NCI-H524 (cell line): ENCODE measurements at places on chromosomes 6 and 20.

DNA sequence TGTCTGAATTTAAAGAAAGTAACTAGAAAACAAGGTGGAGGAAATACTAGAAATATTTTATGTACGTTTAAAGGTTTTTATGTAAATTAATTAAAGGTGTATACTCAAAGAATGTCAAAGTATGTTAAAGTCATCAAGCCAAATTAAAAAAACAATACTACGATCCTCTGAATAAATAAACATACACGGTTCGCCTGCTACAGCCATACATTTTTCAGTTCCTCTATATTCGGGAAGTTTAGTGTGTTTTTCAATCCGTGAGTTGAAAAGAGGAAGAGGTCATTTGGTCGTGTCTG lies 626 bp downstream of the STX7 start:
- no peak for DNase-seq

GRCh38 chr20:24948939-24949679 lies at the start of gene CST7:
CST7 (plus strand) TSS chr20:24949269; CDS start chr20:24949506, 237 bp downstream.
- no peak for DNase-seq

DNA sequence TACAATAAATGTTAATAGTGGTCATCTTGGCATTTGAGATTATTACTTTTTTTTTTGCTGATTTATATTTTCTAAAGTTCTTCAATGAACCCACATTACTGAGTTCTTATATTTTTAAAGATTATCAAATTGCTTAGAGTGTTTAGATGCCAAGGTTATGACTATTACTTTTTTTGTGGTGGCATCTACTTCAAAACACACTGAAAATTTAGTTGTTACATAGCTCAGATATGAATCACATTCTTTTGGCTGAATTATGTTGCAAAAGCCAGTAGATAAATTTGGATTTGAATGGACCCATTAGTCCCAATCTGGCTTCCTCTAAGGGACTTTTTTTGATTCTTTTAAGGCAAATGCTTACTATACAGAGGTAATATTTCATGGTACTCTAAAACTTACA lies 8.9 kb downstream of the UTRN start:
- no peak for DNase-seq

DNA sequence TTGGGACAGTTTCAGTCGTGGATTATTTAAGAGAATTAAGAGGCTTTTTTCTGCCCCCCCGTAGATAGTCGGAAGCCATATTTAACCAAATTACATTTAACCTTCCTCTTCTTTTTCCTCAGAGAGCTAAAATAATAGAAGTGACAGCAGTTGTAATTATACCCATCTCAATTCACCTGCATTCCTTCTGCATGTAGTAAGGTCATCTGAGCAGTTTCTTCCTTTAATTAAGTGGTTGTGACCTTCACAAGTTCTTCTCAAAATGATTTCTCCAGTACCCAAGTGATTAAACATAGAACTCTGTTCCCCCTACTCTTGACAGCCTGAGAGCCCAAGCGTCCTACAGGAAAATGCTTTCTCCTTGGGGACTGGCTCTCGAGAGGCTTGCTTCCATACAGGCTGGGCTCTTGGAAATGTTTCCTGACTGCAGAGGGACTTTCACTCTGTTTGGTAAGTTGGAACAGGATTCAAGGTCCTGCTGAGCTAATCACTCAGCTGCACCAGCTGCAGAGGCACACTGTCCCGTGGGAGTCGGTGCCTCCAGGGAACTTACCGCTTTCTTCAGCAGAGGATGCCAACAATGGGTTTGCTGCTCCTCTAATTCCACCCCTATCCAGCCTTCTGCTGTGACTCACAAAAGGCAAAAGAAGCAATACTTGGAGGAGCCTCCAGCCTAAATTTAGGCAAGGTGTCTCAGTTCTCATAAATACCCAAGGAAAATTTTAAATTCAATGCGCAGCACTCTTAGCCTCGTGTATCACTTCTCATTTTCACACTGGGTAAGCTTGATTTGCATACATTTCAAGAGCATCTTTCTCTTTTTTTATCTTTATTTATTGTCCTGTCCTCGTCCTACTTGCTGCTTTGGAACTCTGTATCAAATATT lies 414.9 kb downstream of the KIF16B start:
- DNase-seq = no peak

GRCh38 chr6:154751011-154751800 lies 18.0 kb downstream of the SCAF8 start:
- DNase-seq = no peak

DNA sequence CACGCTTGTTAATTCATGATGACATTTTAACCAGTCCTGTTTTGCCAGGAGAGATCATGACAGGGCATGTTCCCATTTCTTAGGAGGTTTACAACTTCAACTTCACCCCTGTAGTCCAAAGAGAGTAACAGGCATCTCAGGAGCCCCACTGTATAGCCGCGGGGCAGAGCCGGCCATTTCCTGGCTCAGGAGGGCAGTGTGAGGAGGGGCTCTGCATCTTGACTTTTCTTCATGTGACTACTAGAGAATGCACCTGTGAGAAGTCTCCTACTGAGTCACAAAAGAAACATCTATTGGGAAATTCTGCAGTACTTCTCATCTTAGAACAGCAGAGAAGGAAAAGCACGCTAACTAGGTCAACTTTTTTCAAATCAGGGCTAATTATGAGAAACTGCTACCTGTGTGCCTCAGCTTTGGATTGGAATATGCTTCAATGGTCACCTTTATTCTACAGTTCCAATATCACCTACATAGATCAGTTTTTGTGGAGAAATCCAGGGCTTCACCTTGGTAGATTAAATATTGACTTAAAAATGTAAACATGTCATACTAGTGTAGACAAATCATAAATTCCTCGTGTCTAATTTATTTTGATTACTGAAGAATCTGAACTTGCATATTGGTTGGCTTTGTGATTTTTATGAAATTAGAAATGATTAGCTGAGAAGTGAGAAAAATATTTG lies 28.6 kb upstream of the SIM1 start:
- no peak for DNase-seq

DNA sequence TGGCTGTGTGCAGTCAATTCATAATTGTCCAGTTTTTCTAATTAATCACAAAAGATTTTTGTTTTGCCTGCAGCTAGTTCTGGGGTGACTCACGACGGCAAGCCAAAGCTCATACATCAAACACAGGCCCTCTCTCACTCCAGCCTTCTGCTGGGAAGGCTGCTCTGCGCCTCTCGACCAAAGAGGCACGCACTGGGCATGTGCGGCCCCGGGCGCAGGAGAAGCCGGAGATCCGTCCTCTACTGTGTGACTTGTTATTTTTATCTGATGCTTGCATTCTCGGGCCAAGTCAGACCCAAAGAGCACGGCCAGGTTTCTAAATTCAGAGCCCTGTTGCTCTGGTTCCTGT lies 98.5 kb downstream of the TFAP2A start:
- DNase-seq = no peak
